Stimulated activated naive CD4-positive, alpha-beta T cell treated with Interleukin-2 at 50 U/mL for 16 hours (primary cell): ENCODE measurements at places on chromosomes 16 and 17.

GRCh38 chr16:4393240-4393600 is 21.6 kb downstream of the VASN start:
- DNase-seq = no peak

GRCh38 chr16:50644729-50645128 is 36.4 kb downstream of the SNX20 start:
- no peak for DNase-seq

DNA sequence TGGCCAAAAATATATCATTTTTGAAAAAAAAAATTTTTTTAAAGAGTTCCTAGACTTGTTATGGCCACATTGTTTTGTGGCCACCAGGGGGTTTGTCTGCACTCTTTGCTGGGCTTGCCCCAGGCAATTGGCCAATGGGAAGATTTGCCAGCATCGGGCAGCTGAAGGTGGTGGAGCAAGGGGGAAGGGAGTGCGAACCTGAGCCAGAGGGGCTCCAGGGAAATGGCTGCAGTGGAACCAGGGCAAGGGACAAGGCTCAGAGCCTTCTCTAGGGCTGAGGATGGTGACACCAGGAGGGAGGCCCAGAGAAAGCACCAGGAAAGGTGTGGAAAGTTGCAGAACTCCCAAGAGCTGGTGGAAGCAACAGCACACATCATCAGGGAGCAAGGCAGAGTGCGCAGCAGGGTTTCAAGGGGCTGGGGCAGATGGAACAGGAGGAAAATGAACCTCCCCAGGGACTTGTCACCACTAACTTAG is 15.5 kb upstream of the CMIP start:
- no peak for DNase-seq

DNA sequence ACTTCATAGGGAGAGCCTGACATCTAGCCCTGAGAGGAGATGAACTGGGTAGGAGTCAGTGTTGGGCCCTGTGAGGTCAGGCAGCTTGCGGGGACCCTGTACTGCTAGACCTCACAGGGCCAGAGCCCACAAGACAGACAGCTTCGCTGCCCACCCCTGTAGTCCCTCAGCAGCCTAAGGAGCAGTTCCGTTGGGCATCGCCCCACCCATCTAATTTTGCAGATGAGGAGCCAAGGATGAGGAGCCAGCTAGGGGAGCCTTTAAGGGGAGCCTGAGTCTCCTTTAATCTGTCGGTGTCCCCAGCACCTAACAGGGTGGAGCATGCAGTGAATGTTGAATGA is 755 bp upstream of the TUFM start:
- DNase-seq = no peak

- DNase-seq = no peak
Observed at GRCh38 chr17:65194670-65195334, 57.6 kb downstream of the RGS9 start.

GRCh38 chr16:27880287-27880686 is 183.2 kb downstream of the GSG1L start:
- DNase-seq = no peak

DNA sequence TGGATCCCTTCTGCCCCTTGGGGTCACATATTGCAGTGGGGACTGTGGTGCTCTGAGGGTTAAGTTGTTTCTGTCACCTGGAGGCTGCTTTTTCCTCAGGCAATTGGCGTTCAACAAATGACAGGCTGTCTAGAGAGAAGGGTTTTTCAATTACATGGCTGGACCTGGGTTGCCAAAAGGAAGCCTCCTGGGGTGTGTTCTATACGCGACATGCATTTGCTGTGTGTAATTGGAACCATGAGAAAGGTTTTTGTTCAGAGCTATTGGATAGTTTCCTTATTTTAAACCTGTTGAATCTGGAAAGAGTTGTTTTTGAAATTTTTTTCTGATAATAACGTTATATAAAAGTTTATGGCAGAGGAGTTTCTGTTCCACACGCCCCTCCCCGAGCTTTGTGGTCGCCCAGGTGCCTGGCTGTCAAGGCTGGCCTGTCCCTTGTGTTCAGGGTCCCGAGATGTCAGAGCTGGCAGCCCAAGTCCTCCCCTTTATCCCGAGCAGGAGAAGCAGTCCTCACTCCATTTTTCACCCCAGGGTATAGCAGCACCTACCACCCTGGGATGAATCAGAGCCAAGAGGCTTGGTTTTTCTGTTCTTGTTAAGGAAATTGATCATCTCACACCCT is 26.1 kb upstream of the ZNF750 start:
- no peak for DNase-seq

GRCh38 chr17:27413315-27413714 is 42.9 kb upstream of the KSR1 start:
- no peak for DNase-seq

- DNase-seq = no peak
Observed at GRCh38 chr17:6684460-6684783, 28.7 kb downstream of the SLC13A5 start.

DNA sequence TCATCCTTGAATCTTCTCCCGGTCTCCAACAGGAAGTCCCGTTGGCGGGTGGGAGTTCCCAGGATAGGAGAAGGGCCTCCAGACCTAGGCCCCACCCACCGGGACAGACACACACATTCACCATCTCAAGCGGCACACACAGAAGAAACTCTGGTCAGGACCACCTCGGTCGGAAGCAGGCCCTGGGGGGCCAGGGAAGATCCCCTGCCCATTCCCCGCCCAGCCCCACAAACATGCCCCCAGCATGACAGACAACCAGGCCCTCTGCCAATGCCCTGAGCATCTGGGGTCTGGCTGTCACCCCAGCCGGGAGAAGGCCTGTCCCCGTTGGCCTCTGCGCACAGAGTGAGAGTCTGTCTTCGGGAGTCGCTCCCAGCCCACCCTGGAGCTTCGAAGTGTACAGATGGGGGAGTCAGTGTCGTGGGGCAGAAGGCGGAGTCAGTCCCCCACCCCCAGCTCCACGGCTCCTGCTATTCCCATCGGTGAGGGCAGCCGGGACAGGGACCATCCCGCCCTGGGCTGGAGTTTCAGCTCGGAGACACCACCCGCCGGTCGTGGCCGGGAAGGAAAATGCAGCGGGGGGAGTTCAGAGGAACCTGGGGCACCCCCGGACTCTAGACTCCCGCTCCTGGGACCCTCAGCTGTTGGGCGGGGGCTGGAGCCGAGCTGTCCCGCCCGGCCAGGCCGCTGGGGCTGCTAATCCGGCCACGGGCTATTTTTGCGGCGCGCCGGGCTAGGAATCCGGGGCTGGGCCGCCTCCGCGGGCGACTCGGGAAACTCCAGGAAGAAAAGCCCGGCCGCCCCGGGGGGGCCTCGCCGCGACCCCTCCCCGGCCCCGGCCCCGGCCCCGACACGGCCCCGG is 660 bp downstream of the RHBDF1 start:
- DNase-seq = no peak

DNA sequence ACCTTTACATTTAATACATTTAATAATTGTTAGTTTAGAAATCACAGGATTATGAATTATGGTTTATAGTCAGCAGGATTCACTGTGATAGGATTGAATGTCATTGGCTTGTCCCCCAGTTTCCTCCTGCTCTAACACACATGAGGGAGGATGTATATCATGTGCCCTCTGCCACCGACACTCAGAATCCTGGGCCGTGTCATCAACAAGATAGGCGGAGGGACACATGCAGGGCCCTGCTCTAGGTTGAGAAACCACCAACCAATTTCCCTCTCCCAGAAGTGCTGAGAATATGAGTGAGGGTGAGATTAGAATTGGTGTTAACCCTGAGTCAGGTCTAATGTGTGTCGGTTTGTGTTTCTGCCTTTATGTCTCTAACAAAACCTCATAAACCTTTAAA is 85.1 kb downstream of the CES1 start:
- DNase-seq = no peak

DNA sequence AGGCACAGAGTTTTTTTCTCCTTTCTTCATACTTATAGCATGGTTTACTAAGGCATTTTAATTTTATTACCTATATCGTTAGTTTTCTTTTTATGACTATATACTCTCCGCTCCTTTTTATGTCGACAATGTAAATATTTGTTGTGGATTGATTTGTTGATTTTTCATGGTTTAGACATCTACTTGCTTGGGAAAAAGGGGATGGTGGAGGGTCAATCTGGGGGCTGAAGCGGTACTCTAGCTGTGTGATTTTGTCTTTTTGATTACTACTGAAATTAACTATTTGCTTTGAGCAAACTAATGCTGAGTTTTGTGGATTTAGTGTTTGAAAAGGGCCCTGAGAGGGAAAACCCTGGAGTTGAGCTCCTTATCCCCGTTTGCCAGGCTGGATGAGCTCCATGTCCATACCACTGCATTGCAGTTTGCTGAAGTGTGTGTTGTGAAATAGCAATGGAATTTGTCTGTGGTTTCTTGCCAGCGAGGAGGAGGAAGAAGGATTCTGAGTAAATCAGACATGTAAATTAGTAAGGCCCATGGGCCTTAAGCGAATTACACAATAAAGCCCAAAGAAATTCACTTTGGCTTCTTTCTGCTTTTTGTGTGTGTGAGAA is 72.0 kb downstream of the FTO start:
- no peak for DNase-seq

GRCh38 chr16:31301708-31302400 is 42.1 kb downstream of the ITGAM start:
- DNase-seq = no peak

- DNase-seq = no peak
Observed at GRCh38 chr16:4800290-4801041, 2.0 kb downstream of the ROGDI start.

DNA sequence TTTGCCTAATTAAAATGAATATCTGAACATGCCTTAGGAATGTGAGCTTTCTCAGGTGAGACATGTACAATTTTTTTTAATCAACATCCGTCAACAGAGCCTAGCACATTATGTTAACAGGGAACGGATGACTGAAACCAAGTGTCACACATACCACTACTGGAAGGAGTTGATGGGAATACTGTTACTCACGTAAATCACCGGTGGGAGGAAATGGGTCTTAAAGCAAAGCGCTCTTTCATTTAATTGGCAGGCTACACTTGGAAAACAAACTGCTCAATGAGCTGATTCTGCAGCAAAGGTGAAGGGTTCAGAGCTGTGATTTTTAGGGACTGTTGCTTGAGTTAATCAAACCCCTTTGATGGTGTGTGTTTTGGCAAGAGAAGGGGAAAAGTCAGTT is 4.8 kb downstream of the CPPED1 start:
- DNase-seq = no peak

- no peak for DNase-seq
Observed at GRCh38 chr17:40331743-40332641, 23.0 kb downstream of the RARA start.

GRCh38 chr17:28346746-28347246 is 10.5 kb downstream of the POLDIP2 start:
- DNase-seq = no peak

DNA sequence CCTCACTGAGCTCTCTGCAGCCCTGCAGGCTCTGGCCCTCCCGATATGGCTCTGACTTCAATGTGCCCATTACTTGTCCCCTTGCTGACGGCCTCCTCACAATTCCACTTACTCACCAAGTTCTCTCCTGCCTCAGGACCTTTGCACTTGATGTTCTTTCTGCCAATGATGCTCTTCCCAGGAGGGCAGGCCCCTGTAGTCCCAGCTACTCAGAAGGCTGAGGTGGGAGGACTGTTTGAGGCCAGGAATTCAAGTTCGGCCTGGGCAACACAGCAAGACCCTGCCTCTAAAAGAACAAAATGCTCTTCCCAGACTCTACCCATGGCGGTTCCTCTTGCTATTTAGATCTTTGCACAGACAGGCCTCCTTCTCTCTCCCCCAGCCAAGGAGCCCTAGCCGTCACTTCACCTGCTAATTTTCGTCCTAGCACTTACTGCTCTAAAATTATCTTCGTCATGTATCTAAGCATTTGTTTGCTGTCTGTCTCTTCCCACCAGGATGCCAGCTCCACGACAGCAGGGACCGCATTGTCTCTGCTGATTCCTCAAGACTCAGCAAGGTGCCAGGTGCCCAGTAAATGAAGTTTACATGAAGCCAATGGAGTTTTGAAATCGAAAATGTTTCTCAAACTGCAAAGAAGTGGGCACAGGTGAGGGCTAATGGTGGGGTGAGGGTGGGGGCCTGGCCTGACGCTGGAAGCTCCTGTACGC is 626 bp upstream of the RAI1 start:
- no peak for DNase-seq

DNA sequence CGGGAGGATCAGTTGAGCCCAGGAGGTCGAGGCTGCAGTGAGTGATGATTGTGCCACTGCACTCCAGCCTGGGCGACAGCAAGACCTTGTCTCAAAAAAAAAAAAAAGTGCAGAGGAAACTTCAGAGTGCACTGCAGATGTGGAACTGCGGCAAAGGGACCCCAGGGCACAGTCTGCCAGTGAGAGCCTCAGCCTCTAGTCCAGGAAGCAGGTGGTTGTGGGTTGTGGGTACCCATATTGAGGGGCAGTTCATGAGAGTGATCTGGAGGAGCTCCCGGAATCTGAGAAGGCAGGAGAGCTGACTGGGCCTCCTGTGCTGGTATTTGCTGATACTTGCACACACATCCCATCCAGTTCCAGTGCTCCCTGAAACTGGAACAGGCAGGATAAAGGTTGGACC is 13.1 kb downstream of the FOXN1 start:
- DNase-seq = no peak

DNA sequence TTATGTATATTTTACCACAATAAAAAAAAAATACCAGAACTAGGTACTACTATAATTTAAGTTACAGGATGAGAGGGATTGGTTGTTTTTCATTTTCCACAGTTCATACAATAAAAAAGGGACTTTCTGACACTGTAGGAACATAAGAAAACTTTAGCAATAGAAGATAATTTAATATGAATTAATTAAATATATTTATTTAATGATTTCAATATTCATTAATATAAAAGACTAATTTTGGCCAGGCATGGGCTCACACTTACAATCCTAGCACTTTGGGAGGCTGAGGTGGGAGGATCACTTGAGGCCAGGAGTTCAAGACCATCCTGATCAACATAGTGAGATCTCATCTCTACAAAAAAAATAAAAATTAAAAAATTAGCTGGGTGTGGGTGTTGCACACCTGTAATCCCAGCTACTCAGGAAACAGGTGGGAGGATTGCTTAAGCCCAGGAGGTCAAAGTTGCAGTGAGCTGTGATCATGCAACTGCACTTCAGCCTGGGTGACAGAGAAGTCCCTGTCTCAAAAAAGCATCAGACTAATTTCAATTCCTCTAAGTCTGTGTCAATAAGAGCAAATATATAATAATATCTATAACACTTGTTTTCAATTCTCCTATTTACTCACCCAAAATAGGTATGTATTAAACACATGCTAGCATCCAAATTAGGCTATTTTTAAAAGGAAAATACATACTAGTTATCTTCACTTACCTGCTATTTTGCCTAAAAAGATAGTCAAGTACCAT is 79.6 kb downstream of the BRIP1 start:
- no peak for DNase-seq

GRCh38 chr17:57355090-57355859 is 99.0 kb downstream of the MSI2 start:
- DNase-seq = no peak

DNA sequence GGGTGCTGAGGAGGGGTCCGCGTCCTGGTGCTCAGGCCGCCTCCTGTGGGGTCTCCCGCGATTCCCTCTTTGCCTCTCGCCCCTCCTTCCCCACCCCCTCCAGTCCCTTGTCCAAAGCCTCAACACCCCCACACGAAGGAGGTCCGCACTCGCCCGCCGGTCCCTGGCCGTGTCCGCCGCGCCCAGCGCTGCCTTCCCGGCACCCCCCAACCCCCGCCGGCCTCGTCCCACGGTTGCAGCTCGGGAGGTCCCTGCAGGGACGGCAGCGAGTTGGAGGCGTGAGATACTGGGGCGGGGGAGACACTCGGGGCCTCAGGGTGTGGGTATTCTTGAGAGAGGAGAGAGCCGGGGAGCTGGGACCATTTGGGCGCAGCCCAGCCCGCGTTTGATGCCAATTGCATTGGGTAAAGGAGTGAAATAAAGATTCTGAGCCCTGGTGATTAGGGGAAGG is 468 bp downstream of the FLYWCH2 start:
- peak; percentile 16 for DNase-seq

- no peak for DNase-seq
Observed at GRCh38 chr17:49327835-49328784, 33.9 kb downstream of the ZNF652 start.
